ENCODE measurements at places on chromosomes 16 and 17. TPM values are rescaled to one million over a fixed set of nuclear protein-coding genes. Genes with fewer than 3 reads are reported as not detected.

DNA sequence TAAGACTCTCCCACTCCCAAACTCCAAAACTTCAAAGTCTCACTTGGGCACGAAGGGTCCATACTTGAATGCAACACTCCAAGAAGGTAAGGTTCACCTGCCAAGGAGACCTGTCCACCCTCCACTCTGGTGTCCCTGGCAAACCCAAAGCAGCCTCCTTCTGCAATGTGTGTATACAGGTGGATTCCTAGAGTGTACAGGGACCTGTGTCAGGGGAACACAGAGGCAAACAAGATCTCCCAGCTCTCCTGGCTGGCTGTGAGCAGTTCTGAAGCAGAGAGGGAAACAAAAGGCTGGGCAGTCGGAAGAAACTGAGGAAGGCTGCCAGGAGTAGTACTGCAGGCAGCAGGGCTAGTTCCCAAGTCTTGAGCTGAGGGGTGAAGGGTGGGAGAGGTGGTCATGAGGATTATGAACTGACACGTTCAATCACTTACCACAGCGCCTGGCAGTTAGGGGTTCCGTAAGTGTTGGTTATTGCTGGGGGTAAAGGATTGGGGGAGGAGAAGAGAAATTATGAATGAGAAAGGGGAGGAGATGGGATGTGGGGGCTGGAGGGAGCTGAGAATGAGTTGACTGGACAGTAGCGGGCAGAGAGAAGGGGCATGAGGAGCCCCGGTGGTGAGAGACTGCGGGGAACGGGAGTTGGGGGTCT, 795 bp downstream of the KCTD13 start:
- no peaks in the 10 kb centered on the region for H3K27me3 ChIP-seq
- H3K36me3 ChIP-seq = peaks cover 31% of the 10 kb centered on the region
- H3K4me3 ChIP-seq = peak overlapping the region; percentile 96
- peak; percentile 3 for DNase-seq
- H3K4me1 ChIP-seq = peaks cover 27% of the 10 kb centered on the region
- peak overlapping the region; percentile 91 for H3K27ac ChIP-seq

- H3K4me1 ChIP-seq = no peaks in the 10 kb centered on the region
- no peak for DNase-seq
- H3K36me3 ChIP-seq = no peaks in the 10 kb centered on the region
- H3K4me3 ChIP-seq = no peak overlapping the region
- H3K27ac ChIP-seq = no peak overlapping the region
These were observed 31.0 kb downstream of the CCT6B start for GRCh38 chr17:34930283-34930682.

DNA sequence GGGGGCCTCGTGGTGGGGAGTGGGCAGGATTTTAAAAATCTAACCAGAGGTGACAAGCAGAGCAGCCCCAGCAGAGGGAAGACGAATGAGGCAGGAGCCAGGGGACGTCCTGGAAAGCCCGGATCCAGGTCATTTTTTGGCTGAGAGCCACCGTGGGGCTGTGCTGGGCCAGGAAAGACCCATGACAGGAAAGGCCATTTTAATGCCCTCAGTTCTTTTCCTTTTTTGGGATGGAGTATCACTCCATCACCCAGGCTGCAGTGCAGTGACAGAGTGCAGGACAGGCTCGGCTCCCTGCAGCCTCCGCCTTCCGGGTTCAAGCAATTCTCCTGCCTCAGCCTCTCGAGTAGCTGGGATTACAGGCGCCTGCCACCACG, 30.5 kb upstream of the JPH3 start:
- H3K27me3 ChIP-seq = peaks cover 15% of the 10 kb centered on the region
- no peak overlapping the region for H3K27ac ChIP-seq
- peaks cover 4% of the 10 kb centered on the region for H3K36me3 ChIP-seq
- DNase-seq = no peak
- no peak overlapping the region for H3K4me3 ChIP-seq

DNA sequence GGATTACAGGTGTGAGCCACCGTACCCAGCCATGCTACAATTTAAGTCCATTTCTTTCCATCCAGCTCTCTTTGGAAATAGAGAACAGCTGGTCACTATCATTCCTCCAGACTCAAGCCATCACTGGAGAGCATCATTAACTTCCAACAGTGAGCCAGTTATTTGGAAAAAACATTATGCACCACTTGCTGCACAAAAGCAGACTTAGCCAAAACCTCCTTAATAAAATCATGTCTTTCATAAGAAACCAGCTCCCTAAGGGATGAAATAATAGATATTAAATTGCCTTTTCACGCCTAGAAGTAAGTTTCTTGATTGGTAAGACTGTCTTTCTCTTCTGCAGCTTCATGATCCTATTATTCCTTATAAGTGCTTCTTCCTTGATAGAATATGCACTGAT, 17.9 kb downstream of the SLC39A11 start:
- H3K36me3 ChIP-seq = peaks cover 6% of the 10 kb centered on the region
- no peaks in the 10 kb centered on the region for H3K4me1 ChIP-seq
- no peak overlapping the region for H3K27ac ChIP-seq
- H3K4me3 ChIP-seq = no peak overlapping the region

DNA sequence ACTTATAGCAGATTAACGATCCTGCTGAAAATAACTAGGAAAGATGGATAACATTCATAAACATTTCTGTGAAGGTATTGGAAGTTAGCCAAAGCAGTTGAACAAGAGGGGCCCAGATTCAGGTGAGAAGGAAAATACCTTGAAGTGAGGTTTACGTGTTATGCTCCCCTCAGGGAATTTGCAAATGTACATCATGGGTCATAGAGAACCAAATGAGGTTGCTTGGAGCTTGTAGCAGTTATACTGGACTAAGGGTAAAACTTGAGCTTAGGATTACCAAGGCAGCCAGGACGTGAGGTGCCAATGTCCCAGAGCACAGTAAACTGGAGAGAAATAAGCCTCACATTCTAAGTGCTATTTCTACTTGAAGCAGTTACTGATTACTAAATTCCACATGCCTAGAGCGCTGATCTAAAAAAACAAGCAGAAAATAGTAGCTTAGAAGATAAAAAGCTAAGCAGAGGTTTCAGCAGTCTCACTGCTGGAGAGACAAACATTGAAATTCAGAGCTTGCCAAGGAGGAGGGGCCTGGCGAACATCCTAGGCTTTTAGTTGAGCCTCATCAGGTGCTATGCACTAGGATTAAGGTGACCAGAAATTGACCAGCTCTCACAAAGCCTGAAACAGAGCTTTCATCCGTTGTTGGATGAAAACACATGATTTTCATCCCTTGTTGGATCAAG, 136.7 kb upstream of the FAM20A start:
- H3K4me1 ChIP-seq = peaks cover 2% of the 10 kb centered on the region
- H3K27ac ChIP-seq = no peak overlapping the region
- no peak overlapping the region for H3K4me3 ChIP-seq
- no peaks in the 10 kb centered on the region for H3K27me3 ChIP-seq

GRCh38 chr16:58378401-58378800, 13.9 kb upstream of the GINS3 start:
- H3K27ac ChIP-seq = no peak overlapping the region
- DNase-seq = no peak
- H3K36me3 ChIP-seq = no peaks in the 10 kb centered on the region
- H3K4me3 ChIP-seq = no peak overlapping the region
- peaks cover 13% of the 10 kb centered on the region for H3K27me3 ChIP-seq

The AMZ2 gene
- 147 TPM for total RNA-seq

The MPV17L gene
- total RNA-seq = not detected

The TBC1D24 gene
- 8.1 TPM for total RNA-seq

The EMP2 gene
- 4.8 TPM for total RNA-seq
